ENCODE measurements at places on chromosomes 11 and 22.

GRCh38 chr22:22710719-22711531 is 66.5 kb downstream of the GGTLC2 start:
- DNase-seq, result peak; percentile 51

DNA sequence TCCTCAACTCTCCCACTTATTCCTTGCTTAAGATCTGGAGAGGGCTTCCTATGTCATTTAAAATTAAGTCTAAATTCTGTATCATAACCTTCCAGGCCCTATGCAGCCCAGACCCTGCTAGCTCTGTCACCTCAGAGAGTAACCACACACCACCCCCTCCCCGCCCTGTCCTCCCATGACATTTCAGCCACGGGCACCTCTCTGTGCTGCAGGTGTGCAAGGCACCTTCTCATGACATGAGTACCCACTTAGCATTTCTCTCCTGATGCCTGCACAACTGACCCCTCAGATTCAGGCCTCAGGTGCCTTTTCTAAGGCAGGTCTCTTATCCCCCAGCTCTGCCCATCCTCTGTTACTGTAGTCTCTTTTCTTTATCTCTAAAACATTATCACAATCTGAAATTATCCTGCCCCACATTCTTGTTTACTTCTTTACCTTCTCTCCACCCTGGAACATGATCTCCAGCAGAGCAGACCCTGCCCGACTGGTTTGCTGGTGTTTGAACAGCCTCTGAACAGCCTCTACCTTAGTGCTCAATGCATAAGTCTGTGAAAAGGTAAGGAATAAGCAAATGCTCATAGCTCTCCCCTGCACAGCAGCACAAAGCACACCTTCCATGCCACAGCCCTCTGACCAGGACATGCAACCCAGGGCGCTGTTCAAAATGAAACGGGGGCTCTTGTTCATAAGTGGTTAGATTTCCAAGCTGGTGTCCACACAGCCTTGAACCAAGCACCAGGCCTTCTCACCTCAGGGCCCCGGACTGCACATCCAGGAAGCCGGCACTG is 196.1 kb upstream of the B3GAT1 start:
- DNase-seq, result no peak

GRCh38 chr22:33919391-33920196 is 682 bp downstream of the LARGE1 start:
- no peak for DNase-seq

GRCh38 chr11:46677991-46678740 is 22.3 kb downstream of the ARHGAP1 start:
- no peak for DNase-seq

DNA sequence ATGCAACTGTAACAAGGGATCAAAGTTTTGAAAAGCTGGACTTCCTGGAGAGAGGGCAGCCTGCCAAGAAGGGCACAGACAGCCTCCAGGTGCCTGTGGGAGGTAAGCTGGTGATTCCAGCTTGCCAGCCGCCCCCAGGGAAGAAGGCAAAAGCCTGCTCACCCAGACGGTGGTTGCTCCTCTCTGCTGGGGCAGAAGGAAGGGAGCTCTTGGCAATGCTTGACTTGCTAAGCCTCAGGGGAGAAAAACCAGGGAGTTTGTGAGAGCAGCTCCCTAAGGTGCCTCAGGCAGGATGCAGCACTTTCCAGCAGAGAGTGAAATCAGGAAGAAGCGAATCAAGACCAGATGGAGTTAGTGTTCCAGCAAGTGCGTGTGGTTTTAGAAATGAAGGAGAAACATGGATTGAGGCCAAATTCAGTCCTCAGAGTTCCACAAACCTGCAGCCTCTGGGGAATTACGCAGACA is 553.6 kb downstream of the BUD13 start:
- no peak for DNase-seq

GRCh38 chr11:36818410-36818809 is 220.4 kb upstream of the RAG2 start:
- DNase-seq, result no peak

DNA sequence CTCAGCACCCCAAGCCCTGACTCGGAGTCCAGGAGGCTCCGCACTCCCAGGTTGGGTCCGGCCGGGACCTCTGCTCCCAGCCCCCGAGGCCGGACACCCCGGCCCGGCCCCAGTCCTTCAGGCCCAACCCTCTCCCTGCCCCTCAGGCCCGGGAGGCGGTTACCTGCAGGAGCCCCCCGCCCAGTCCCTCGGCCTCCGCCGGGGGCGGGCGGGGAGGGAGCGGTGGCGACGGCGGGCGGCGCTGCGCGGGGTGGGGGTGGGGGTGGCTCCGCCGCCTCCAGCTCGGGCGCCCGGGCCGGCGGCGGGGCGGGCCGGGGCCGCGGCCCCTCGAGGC is 310 bp downstream of the TCF20 start:
- DNase-seq, result no peak

- DNase-seq, result no peak
Observed at GRCh38 chr11:89484896-89485295, 6.3 kb downstream of the NOX4 start.

GRCh38 chr11:76626266-76626665 is 44.3 kb downstream of the LRRC32 start:
- DNase-seq, result no peak

DNA sequence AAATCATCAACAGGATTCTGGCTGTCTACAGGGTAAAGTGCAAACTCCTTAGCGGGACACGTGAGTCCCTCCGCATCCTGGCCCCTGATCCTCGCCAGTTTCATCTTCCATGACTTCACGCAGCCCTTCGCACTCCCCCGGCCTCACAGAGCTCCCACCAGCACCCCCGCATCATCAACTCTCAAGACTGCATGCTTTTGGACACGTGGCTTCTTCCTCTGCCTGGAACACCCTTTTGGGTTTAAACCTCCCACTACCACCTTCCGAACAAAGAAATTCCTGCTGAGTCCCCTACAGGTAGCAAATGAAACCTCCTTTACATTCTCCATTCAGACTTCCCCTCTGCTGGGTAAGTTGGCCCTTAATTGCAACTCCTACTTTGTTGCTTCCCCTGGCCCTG is 12.6 kb upstream of the EIF3M start:
- DNase-seq, result no peak

DNA sequence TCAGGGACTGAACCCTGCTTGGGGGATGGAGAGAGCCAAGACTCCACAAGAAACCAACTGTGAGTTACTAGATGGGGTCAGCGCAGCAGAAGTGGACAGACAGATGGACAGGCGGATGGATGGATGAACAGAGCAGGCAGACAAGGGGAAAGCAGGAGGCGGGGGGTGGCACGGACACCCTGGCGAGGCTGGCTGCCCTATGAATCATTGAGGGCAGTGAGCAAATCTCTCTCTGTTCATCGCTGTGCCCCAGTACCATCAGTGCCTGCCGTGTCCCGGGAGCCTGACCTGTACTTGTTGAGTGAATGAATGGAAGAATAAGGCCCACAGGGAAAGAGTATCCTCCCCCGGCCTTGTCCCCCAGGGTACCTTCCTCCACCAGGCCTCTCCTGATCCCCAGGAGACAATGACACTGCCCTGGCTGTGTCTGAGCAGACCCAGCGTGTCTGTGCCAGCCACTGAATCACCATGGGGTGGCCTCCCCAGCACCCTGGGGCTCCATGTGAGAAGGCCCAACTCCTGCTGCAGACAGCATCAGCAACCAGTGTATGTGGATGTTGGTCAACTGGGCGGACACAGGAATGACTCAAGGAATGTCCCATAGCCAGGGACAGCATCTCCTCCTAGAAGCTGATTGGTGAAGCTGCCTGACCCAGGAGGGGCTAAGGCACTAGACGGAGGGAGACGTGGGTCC is 5.1 kb upstream of the KLHL35 start:
- no peak for DNase-seq

DNA sequence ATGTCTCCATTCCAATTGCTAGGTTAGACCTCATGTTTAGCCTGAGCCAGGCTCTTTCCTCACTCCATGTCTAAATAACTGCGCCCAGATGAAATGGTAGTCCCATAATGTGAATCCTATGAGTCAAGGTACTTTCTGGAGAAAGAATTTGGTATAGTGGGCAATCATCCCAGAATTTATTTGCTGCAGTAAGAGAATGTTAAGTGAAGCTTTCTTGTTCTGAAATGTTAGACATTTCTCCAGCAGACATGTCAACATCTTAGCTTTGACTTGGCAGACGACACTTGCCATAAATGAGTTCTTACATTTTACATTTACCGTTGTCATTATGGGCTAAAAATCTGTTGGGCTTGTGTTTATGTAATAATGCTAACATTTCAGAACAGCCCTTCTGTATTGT is 165.2 kb downstream of the PGR start:
- DNase-seq, result no peak

- DNase-seq, result no peak
Observed at GRCh38 chr11:101441747-101442146, 142.1 kb downstream of the TRPC6 start.

GRCh38 chr11:44571871-44572270 is 6.4 kb downstream of the CD82 start:
- no peak for DNase-seq

- DNase-seq, result no peak
Observed at GRCh38 chr11:12125609-12126149, 15.3 kb downstream of the MICAL2 start.

DNA sequence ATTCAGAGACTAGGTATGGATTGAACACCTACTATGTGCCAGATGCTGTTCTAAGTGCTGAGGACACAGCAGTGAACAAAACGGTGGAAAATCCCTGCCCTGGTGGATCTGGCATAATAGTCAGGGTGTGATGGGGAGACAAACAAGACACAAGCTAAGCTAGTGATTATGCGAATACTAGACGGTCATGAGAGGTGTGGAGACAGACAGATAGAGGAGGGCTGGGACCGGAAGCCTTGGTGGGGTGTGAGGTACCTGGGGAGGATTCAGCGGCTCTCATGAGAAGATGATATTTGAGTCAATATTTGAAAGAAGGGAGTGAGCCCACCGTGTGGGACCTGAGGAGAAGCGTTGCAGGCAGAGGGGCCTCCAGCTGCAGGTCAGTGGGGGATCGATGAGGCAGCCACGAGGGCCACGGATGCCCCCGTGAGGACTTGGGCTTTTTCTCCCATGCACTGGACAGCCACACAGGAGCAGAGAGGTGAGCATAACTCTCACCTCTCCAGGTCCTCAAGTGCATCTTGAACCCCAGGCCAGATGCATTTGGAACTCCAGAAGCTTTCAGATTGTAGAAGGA is 4.7 kb downstream of the CD5 start:
- DNase-seq, result no peak

GRCh38 chr11:24515632-24516031 is 18.8 kb downstream of the LUZP2 start:
- no peak for DNase-seq

GRCh38 chr11:119284344-119285157 is 32.4 kb downstream of the MCAM start:
- no peak for DNase-seq

DNA sequence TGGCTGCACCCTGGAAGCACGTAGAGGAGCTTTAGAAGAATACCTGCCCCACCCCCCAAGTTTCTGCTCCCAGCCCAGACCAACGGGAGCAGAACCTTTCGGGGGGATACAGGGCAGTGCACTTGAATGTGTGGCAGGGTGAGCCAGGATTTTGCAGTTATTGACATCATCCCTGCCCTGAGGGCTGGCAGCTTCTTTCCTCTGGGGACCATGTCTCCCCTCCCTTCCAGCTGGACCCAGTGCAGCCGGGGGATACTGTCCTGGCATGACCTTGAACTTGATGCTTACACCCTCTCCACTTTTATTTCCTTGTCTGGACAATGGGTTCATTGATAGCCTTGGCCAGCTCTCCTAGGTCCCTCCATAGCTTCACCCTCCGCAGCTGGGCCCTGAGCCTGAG is 4.1 kb upstream of the CABP7 start:
- DNase-seq, result no peak

DNA sequence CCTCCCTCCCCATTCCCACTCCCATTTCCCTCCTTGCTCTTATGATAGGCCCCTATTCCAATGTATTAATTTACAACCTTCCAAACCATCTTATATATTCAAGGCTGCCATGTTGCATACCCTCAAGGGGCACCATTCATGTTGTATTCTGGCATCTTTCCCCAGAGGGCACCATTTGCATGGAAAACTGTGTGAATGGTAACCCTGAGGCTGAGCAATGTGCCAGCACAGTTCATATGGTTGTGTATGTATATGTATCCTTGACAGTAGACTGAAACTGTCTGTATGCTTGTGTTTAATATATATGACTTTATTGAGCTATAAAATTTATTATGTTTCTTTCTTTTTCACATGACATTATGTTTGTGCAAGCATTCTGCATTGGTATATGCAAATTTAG is 7.3 kb downstream of the RASSF10 start:
- DNase-seq, result no peak

DNA sequence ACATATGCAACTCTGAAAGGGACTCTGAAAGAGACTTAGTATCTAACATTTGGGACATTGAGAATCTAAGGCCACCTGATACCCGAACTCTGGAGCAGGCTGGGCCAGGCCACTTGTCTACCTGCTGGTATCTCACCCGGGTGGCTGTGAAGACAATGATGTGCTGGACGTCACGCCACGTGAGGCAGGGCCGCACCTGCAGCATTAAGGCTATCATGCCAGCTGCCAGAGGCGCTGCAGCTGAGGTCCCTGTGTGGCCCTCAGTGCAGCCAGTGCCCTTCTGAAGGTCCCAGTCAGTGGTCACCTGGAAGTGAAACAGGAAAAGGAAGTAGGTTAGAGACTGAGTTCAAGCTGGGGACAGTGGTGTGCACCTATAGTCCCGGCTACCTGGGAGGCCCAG is 12.4 kb downstream of the PCSK7 start:
- DNase-seq, result no peak
